Stimulated activated naive CD4-positive, alpha-beta T cell (primary cell): ENCODE measurements at places on chromosomes 12 and 14.

DNA sequence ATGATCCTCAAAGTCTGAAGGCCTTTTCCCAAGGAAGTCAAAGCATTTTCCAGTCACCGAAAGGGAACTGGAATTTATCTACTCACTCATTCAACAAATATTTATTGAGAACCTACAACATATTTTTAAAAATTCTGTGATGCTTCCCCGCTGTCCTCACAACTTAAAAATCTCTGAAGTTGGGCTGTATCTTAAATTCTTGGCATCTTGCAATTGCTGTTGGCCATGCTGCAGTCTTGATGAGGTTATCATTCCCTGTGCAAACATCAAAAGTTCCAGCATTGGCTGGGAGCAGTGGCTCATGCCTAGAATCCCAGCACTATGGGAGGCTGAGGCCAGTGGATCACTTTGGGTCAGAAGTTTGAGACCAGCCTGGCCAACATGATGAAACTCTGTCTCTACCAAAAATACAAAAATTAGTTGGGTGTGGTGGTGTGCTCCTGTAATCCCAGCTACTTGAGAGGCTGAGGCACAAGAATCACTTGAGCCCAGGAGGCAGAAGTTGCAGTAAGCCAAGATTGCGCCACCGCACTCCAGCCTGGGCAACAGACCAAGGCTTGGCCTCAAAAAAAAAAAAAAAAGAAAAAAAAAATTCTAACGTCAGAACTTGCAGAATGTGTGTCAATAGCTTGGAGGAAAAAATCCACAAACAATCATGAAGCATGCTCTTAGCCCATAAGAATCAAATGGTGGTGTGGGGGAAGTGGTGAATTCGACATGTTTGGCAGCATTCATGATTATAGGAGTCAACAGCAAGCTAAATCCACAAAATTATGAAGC is 34.9 kb downstream of the CCDC177 start:
- no peak for DNase-seq

DNA sequence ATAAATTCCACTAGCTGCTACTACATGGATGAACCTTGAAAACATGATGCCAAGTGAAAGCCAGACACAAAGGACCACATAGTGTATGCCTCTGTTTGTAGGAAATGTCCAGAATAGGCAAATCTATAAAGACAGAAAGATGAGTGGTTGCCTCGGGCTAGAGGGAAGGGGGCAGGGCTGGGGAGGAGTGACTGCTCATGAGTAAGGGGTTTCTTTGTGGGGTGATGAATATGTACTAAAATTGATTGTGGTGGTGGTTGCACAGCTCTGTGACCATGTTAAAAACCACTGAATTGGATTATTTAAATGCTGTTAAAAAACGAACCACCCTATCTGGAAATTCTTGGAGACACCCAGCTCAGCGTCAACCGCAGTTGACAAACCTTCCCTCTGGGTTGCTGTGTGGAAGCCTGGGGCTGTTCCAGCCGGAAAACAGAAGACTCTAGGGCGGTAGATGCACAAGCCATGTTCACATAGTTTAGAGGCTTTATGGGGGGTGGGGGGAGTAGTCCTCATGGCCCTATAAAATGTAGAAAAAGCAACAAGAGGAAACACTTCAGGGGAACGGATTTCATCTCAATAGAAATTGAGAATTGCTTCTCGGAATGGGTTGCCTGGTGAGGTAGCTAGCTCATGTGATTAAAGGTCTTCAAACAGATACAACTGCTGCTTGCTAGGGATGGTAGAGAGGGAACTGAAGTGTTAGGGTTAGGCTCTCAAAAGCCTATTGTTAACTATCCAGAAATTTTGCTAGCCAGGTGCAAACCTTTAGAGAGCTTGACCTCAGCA is 29.4 kb downstream of the RIN3 start:
- DNase-seq = no peak

- DNase-seq = no peak
Observed at GRCh38 chr14:105738638-105739037, 212.3 kb downstream of the TMEM121 start.

DNA sequence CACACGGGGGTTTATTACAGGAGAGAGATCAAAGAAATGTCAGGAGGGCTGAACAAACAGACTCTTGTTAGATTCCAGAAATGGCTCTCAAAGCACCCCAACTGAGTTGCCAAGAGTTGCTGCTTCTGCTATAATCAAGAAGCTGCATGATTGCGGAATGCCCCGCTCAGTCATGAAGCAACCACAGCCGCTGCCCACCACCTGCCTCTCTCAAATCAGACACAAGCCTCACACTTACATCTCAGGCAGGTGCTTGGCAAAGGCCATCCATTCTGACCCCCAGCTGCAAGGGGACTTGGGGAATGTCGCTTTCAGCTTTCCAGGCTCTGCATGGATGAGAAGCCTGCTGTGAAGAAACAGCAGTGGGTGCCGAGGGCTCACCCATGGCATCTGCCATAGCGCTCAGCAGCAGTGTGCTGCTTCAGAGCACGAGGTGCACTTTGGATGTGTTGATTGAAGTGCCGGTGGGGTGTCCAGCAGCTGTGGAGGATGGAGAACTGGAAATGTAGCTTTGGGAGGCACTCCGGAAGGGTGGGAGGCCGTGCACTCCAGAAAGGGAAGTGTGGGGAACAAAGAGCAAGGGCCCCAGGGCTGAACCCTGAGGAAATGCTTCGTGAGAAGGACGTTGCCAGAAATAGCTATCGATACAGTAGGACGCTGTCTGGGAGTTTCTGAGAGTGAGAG is 37.7 kb downstream of the LRRC74A start:
- no peak for DNase-seq

DNA sequence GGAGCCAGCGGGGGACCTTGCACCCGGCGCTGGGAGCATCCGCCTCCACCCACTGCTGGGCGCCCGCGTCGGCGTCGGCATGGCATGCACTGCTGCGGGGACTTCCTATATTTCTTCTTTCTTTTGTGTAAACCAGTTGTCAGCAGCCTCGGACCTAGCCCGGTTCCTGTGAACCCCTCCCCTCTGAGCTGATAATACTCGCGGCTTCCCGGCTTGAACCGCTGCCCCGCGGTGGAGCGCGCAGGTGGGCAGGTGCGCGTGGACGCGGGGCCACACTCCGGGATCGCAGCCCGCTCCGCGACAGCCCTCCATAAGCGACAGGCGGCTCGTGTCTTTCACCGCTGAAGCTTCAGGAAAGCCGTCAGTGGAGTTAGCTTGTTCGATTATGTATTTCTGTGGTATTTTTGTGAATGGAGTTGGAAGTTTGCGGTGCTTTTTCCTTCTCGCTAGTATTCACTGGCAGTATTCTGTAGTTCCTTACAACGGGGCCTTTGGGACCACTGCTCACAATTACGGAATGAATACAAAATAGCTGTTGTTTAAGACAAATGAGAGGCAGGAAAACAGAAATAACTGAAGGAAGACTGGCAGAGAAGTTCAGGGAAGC is 870 bp downstream of the BMAL2 start:
- no peak for DNase-seq

DNA sequence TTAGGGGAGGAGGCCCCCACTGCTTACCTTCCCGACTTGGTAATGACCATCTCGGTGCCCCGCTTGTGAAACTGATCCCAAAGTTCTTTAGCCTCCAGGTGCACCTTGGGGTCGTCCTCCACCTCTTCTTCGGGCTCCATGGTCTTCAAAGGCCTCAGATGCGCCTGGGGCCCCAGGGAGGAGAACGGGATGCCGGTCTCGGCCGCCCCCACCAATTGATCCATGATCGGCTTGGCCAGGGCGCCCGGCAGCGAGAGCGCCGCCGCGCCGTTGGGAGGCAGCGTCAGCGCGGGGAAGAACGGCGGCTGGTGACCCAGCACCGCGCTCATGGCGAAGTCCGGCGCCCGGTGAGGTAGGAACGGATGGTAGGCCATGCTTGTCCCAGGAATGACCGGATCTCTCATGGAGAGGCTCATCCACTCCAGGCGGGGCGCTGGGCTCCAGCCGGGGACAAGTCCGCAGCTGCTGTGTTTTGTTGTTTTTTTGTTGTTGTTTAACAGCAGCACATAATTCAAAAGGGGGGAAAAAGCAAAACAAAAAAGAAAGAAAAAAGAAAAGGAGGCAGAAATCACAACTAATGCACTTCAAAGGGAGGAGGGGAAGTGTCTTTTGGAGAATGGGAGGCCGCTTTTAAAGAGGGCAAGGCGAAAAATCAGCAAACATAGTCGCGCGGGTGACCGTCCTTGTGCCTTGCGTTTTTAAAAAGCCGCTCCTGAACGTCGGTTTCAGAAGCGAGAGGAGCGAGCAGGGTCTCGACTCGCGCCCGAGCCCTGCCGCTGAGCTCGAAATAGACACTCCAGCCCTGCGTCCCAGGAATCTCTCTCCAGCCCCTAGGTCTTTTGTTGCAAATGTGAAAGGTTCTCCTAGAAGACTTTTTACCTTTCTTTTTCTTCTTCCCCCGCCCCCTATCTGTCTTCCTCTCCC is 928 bp downstream of the TBX3 start:
- no peak for DNase-seq

DNA sequence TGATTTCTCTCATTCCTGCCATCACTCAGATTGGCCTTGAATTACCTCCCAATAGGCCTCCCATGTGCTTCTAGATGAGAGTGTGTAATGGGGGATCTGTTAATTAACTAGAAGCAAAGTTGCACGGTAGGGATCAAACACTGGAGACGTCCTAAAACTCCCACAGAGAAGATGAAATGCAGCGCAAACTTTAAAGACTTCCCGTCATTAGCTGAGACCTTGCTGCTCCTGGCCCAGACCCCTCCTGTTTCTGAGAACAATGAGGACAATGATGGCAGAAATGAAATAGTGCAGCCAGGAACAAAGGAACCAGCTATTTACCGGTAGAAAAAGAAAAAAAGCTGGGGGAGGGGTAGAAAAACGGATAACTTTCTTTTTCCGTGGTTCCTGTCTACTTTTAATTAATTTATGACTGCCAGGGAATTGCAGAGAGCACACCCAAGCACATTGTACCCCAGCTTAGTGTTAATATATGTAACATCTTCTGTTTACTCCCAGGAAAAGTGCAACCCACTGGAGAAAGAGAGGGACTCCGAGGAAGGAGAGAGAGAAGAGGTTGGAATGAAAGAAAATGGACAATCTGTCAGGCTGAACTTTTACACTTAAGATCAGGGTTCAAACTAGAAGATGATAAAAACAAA is 280.7 kb upstream of the SOX5 start:
- no peak for DNase-seq

- no peak for DNase-seq
Observed at GRCh38 chr14:52103416-52103815, 34.6 kb upstream of the NID2 start.

DNA sequence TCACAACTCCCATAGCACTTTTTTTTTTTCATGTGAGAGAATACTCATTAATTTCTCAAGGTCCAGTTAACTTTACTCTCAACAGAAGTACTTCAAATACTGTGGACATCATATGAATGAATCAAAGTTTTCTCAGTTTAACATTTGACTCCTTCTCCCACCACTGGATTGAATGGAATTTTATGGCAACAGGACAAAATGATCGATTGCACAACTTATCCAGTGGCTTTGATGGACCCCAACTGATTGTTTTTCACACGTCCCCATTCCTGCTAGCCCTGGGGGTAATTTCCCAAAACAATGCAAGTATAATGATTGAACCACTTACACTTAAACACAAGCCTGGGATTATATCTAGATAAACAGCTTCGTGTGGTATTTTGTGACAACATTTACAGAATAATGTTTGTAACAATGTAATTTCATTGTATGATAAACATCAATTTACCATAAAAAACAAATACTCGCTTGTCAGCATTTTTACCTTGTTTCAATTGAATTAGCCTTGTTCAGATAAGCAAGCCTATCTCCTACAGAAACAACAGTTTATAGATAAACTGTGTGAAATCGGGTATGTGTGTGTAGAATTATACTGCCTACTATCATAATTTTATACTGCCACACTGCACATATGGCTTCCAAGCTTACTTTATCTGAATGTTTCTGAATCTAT is 60.9 kb downstream of the SOX5 start:
- no peak for DNase-seq

- DNase-seq = no peak
Observed at GRCh38 chr12:98002887-98003493, 512.4 kb upstream of the TMPO start.

DNA sequence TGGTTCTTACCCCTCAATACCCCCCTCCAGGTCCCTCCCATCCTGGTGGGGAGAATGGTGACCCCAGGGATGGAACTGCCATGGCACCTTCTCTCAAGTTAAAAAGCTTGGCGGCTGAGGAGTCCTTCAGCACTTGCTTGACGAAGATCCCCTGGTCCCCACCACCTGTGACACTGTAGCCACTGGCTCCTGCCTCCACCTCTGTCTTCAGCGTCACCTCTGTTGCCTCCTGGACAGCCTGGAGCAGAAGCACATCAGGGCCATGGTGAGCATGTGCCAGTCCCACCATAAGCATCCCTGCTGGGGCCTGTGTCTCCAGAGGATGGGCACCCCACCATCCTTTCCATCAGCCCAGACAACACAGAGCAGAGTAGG is 22.8 kb downstream of the AHNAK2 start:
- no peak for DNase-seq

DNA sequence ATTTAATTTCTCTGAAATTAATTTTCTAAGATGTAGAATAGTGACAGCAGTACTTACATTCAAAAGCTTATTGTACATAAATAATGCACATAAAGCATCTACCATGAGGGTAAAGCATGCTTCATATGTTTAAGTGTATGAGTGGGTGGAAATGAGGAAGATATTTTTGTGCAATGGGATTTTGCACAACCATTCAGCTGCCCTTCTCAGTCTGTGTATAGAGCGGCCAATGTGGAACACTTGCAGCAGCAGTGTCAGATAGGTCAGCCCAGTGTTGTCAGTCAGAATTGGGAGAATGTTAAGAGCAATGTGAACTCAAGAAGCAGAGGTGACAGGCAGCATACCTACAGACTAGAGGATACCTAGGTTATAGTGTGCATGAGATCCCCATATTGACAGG is 72.5 kb upstream of the ATP2B1 start:
- no peak for DNase-seq

DNA sequence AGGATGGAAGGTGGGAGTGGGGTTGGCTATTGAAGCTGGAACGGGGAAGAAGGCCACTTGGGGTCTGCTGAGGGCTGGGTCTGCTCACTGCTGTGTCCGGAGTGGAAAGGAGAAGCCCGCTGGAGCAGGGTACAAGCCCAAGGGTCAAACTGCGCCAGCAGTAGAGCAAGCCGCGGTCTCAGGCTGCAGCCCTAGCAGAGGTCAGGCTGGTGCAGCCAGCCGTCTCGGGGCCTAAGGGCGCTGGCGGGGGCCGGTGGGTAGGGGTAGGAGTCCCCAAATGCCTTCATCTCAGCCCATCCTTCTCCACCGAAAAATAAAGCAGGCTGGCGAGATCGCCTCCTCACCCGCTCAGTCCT is 718 bp upstream of the JDP2 start:
- no peak for DNase-seq

DNA sequence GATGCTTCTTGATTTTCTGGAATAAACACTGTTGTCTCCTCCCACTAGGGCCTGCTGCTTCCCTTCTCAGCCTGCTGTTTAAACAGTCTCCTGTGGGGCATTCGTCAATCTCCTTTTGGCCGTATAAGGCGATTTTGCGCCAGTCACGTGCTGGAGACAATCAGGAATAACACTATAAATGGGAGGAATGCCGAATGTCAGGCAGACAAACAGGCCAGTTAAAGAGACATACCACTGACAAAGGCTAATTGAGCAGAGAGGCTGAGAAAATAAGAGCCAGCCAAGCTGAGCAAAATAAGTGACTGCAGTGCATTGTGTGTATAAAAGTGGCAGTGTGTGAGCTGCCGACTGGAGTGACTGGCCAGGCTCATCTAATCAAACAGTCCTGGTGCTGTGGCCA is 23.3 kb downstream of the DMAC2L start:
- no peak for DNase-seq
